ENCODE measurements at places on chromosomes 2 and 18.

GRCh38 chr18:70197844-70198243 lies 7.6 kb downstream of the RTTN start:
- no peak for DNase-seq

DNA sequence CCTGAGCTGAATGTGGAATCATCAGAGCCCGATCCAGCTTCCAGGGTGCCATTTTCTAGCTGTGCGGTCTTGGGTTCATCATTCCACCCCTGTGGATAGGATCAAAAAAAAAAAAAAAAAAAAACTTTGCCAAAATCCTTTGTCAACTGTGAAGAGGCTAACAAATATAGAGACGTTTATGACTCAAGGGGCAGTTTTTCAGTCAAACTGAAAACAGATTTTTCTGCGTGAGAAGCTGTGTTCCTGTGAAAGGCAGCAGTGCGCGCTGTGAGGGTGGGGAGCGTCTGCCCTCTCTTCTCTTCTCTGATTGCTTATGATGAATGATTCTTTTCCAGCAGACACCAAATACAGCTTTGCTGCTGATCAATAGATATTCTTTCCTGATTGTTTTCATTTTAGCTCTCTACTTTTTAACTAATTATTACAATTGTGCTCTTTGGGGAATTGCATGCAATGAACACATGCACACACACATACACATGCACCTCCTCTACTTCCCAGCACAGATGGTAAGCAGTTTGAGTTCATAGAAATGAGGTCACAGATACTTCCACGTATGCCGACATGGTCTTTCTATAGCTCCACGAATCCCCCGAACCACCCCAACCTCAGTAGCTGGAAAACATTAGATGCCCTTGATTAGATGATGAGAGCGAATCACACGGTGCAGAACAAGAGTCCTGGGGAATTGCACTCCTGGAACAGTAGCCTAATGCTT lies 175.4 kb downstream of the NRP2 start:
- DNase-seq: no peak

DNA sequence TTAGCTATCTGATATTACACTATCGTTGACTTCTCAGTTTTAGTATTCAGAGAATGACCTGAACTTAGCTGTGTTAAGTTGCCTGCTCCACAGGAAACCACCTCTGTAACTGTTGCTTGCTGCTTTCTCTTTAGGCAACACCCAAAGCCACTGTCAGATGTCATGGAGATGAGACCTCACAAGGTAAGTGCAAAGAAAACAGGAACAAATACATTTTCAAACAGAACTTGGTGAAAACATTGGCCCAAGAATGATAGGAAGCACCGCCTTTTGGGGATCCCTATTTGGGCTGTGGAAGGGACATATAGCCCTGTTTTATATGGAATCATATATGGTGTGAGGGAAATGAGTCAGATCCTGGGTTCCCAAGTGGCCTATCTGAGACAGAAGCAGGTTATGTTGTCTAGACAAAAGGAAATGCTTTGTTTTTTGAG lies 143.4 kb downstream of the UBE2E3 start:
- DNase-seq: no peak

DNA sequence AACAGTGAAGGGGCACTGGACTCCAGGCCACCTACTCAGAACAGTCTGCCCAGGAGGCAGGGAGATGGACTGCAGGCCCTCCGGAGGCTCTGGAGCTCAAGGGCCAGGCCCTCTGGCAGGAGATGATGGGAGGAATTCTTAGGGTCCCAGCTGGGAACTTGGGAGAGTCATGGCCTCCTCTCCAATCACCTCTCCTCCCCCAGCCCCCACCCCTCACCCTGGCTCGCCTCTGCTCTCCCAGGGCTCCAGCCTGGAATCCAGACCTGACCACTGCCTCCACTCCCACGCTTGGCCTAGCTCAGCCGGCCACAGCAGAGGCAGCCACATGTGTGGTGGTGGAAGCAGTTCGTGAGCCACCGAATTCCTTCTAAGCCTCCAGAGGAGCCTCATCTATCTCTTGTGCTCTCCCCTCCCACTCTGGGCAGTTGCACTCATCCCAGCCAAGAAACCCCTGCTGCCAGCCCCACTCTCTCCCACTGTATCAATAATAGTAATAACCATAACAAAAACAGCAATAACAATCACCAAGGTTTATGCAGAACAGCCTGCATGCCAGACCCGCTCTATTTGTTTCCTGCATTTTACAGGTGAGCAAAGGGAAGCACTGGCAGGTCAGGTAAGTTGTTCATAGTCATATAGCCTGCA lies 67.4 kb downstream of the TNS1 start:
- peak; percentile 74 for DNase-seq

DNA sequence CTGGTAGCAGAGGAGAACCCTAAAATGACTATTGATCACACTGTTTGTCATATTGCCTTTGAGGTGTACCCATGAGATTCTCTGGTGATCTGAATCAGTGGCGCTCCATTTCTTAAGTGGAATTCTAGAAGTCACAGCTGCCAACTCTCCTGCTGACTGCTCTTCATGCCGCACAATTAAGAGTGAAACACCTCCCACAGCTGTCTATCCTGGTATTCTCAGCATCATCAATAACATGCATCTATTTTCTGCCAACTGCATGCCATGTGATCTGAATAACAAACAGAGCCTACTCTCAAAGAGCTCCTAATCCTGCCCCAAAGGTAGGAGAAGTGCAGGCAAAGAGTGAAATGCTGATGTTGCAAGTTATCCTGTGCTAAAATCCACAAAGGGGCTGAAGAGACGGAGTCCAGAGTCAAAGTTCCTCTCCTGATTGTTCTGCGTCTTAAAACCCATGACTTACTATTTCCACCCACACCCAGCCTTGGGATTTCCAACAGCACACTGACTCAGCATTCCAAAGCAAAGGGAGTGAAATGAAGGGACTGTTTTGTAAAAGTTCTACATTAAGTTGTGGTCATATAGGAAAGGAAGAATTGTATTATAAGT lies 13.7 kb upstream of the DAPL1 start:
- peak; percentile 84 for DNase-seq

- peak; percentile 7 for DNase-seq
These were observed 77.0 kb downstream of the EPC2 start for GRCh38 chr2:148721520-148721931.

DNA sequence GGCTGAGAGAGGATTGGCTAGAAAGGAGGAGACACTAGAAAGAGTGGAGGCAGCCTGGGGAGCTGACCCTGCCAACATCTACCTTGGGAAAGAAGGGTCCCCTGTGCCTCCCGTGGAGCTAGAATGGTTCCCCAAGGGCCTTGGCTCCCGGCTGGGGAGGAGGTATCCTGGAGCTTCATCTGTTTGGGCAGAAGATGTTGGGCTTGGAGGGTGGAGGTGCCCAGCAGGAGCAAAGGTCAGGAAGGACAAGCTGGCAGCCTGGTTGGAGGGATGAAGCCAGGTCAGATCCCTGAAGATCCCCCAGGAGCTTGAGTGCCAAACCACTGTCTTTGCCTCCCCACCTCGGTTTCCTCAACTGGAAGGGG lies 2.9 kb downstream of the ATP6V1B1 start:
- no peak for DNase-seq

GRCh38 chr2:12616456-12617156 lies 100.1 kb upstream of the TRIB2 start:
- no peak for DNase-seq

GRCh38 chr2:186195696-186196095 lies 290.4 kb upstream of the ZC3H15 start:
- no peak for DNase-seq

DNA sequence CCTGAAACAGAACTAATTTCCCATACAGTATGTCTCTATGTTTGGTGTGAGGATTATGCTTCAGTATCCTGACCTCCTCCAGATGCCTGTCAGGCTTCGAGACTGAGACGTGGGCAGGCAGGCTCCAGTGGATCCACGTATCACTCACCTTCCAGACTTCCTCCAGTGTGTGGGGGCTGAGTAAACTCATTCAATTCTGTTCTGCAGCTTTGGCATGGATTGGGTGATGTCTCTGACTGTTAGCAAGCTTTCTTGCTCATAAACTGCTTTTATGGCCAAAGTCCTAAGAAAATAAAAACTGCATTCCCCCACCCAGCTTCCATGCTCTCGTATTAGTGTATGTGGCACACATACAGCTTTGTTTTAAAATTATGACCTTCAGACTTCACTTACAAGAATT lies 53.6 kb downstream of the CCDC93 start:
- DNase-seq: peak; percentile 77

- DNase-seq: peak; percentile 26
These were observed 711 bp downstream of the DOK6 start for GRCh38 chr18:69401226-69401971.
